Activated gamma-delta T cell treated with anti-CD3 and anti-CD28 coated beads, Interleukin-2, amount 50 U/mL, for 16 hours (primary cell): ENCODE measurements at places on chromosomes 6 and 20.

DNA sequence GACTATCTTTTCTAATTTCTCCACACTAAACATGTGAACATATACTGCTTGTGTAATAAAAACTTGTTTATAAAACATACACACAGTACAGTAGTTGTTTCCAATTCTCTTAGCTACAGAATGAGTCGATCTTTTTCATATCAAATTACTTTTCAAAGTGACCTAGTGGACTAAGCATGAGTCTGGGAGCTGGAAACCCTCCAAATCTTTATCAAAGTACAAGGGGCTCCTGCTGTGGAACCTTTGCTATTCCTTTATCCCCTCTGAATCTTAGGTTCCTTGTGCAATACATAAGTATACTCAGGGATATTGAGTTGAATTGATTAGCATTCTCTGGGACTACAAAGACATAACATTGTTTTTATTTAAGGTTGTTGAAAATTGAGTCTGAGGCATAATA, 48.7 kb upstream of the TAB2 start:
- DNase-seq: no peak

DNA sequence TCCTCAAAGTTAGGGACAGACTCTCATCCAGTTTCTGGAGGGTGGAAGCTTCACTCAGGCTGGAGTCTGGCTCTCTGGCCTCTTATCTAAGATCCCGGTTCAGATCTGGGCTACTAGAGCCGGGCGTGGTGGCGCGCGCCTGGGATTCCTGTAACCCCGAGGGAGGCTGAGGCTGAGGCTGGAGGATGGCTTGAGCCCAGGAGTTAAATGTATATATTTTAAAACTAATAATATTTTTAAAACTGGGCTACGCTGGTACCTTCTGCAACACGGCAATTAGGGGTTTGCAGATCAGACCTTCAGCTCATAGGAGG, 710 bp upstream of the ZNF343 start:
- no peak for DNase-seq

DNA sequence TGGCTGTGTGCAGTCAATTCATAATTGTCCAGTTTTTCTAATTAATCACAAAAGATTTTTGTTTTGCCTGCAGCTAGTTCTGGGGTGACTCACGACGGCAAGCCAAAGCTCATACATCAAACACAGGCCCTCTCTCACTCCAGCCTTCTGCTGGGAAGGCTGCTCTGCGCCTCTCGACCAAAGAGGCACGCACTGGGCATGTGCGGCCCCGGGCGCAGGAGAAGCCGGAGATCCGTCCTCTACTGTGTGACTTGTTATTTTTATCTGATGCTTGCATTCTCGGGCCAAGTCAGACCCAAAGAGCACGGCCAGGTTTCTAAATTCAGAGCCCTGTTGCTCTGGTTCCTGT, 98.5 kb downstream of the TFAP2A start:
- no peak for DNase-seq

DNA sequence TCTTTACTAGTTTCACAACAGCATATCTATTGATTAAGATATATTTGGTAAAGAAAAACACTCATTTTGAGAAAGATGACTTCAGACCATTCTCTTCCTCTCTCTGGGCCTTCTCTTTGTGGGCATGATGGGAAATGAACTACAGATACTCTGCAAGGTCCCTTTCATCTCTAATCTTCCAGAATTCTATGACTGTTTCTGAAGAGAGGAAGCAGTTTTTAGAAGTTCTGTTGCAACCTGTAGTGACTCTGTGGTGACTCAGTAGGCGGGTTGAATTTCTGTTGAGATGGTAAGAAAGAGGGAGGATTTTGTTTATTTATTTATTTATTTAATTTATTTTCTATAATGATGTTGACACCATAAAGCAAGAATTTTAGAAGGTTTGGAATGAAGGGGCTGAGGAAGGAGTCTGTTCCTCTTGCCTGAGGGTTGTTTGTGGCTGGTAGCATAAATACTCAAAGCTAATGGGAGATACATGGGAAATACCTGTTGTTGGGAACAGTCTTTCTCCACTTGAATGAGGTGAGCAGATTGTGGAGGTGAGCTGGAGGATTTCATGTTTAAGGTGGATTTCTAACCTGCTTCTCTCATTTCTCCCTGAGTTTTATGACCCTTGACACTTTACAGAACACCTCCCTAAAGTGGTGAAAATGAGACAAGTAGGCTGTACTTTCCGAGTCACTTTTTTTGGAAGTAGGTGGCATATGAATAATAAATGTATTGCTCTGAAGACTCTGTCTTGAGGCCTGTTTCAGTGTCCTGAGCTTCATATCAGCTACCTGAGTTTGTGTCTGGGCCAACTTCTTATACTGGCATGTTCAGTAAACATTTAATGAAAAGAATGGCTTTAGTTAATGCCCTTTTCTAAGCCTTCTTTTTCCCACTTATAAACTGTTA, 15.0 kb downstream of the ACSS2 start:
- DNase-seq: no peak

- no peak for DNase-seq
Measured at GRCh38 chr6:87825821-87826221, 123.8 kb upstream of the AKIRIN2 start.

DNA sequence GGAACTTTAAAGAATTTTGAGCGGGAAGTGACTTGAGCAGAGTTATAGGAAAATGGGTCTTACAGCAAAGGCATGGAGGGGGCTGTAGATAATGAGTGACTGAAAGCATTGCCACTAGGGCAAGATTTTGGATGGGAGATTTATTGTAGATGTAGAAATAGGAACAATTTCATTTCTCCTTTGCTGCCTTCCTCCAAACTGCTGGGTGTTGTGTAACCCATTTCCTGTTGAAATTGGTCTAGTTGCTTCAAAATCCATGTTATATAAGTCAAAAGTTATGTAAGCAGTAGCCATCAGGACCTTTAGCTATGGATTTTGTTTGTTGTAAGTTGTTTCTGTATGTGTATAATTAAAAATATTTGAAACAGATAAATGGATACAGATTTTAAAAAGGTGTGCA, 11.1 kb downstream of the YWHAB start:
- no peak for DNase-seq

DNA sequence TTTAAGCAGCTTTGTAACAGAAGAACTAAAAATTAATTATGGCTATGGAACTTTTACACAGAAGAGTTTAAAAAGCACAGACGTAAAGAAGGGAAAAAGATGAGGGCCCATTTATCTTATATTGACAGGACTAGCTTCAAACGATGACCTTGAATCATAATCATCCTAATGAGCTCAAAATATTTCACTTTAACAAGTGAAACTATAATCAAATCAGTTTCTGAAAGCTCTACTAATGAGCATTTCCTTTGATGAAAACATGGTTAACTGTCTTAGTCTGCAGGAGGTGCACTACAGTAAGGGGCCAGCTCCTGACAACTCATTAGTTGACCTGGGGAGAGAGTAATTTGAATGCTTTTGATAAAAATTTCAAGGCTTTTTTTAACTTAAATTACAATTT, 228.0 kb upstream of the DEFB112 start:
- no peak for DNase-seq

- DNase-seq: no peak
Measured at GRCh38 chr6:120122401-120122800, 772.8 kb upstream of the MAN1A1 start.

DNA sequence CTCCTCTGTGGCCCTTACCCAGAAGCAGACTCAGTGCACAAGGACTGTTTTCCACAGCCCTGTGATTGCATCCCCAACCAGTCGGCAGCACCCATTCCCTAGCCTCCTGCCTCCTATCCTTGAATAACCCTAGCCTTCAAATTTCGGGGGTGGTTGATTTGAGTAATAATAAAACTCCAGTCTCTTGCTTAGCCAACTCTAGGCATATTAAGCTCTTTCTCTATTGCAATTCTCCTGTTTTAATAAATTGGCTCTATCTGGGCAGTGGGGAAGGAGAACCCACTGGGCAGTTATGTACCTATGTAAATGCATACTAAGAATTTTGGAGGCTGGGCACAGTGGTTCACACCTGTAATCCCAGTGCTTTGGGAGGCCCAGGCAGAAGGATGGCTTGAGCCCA, 70.6 kb upstream of the ZMYND8 start:
- no peak for DNase-seq

GRCh38 chr6:20169786-20170185, 42.5 kb downstream of the MBOAT1 start:
- DNase-seq: no peak

DNA sequence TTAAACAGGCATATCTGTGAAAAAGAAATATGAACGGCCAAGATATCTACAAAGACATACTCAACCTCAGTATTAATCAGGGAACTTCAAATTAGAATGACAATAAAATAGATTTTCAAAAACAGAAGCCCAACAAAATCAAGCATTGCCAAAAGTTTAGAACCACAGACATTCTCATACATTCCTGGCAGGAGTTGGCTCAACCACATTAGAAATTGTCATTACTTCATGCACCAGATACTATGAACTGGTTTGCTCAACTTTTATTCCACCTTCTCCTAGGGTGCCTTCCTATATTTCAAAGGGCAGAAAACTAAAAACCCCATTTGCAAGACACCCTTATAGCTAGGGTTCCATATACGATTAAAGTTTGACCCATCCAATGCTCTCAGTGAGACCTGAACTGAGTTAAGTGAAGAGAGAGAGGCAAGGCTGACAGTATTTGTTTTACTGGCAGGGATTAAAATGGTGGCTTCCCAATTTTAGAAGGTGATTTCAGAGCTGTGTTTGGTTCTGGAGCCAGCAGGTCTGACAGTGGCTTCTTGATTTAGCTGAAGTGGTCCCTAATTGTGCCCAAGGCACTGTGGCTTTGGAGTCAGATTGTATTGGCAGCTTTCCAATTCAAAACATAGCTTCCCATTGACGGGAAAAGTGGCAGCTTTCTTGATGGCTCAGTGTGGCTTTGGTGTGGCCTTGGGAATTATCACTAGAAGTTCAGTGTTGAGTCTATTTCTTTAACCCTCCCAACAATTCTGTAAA, 77.1 kb upstream of the CDYL start:
- no peak for DNase-seq

- no peak for DNase-seq
Measured at GRCh38 chr6:3368685-3369084, 88.2 kb downstream of the SLC22A23 start.

DNA sequence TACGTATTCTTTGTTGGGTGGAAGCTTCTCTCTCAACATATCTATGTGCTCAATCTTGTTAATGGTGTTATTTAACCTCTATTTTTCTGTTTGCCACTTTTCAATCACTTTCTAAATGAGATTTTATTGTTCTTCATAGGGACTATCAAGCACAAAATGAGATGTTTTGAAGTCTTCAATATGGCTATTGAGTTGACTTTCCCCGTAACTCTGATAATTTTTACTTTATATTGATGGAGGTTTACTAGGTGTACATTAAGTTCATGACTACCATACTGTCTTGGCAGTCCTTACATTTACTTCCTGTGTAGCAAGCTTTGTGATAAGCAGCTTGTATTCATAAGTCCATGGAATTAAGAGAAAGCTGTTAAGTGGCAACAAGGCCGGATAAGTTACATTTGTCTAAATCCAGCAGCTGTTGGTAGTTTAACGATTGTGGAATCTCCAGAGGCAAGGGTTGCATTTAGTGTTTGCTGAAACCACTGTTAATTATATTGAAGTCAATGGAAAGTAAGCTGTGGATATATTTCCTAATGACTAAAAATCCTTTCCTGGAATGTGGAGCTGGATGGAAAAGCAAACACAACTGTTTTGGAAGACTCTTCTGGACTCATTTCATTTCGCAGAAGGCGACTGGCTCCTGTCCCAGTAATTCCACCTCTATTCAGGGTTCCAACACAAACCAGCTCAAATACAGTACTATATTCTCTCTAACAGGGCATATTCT, 57.3 kb upstream of the SMIM29 start:
- DNase-seq: no peak

DNA sequence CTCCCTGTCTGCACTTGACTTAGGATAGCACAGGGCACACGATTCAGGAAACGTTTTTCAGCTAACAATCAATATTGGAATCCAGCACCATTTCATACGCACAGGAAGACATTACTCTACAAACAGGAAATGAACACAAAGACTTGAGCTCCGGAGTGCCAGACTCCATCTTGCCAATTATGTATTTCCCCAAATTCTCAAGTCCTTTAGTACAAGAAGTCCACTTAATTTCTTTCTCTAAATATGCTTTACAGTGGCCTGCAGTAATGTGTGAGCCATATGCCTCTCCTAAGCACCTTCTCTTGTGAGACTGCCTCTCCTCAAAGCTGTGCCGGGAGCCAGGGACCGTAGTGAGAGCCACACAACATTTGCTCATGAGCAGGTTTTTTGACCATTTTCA, 168.2 kb downstream of the THBS2 start:
- DNase-seq: no peak

GRCh38 chr6:34063651-34064050, 82.2 kb downstream of the GRM4 start:
- no peak for DNase-seq

GRCh38 chr6:69673298-69673697, 123.5 kb downstream of the LMBRD1 start:
- DNase-seq: no peak

GRCh38 chr20:33790566-33790965, 20.6 kb upstream of the CHMP4B start:
- DNase-seq: no peak

GRCh38 chr6:134995536-134995935, 45.6 kb upstream of the ALDH8A1 start:
- no peak for DNase-seq

- DNase-seq: no peak
Measured at GRCh38 chr6:51261691-51262090, 443.0 kb downstream of the TFAP2B start.

- no peak for DNase-seq
Measured at GRCh38 chr6:155881826-155882526, 426.3 kb upstream of the NOX3 start.

DNA sequence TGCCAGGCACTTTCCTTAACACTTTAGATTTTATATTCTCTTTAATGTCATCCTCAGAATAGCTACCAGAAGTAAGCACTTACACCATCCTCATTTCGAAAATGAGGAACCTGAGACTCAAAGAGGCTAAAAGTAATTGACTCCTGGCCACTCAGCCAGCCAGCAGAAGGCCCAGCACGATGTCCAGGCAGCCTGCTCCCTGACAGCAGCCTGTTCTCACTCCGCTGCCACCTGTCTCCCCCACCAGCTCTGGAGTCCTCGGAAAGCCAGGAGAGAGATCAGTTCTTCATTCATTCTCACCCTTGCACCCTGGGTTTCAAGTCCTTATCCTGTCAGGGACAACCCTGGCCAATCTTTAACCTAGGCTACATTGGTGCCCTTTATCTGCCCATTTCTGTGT, 174.0 kb downstream of the SASH1 start:
- no peak for DNase-seq

DNA sequence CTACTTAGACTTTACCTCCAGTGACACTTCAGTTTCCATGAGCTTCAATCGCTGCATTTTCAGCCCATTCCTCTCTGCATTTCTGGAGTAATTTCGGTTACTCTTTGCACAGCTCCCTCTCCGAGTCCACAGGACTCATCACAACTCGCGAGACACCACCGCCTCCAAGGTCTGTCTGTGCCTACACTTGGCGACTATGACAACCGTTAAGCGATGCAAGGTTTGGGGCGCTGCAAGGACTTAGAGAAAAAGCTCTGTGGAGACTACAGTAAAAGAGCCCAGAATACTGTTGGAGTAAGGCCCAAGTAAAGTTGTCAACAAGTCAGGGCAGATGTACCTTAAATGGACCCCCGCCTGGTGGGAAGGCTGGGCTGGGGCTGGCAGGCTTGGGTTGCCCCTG, 95.7 kb upstream of the RPS6KA2 start:
- DNase-seq: no peak

GRCh38 chr6:43515808-43516207, 918 bp downstream of the YIPF3 start:
- DNase-seq: no peak
